Karpas-422 (cell line): ENCODE measurements at places on chromosomes 7 and 10. TPM values are rescaled to one million over a fixed set of nuclear protein-coding genes. Genes with fewer than 3 reads are reported as not detected.

The PRKG1 gene
- not detected in 2 replicates for total RNA-seq

The IFIT5 gene
- total RNA-seq, result 0.29 and 0.30 TPM in 2 replicates

The HTR5A gene
- not detected in 2 replicates for total RNA-seq

The ENTPD1 gene
- 0.11 and 0.32 TPM in 2 replicates for total RNA-seq

The RSPH10B gene
- total RNA-seq, result 3.4 TPM in 1 of 2 replicates, not detected in the other

The PLAC9 gene
- not detected in 2 replicates for total RNA-seq

DNA sequence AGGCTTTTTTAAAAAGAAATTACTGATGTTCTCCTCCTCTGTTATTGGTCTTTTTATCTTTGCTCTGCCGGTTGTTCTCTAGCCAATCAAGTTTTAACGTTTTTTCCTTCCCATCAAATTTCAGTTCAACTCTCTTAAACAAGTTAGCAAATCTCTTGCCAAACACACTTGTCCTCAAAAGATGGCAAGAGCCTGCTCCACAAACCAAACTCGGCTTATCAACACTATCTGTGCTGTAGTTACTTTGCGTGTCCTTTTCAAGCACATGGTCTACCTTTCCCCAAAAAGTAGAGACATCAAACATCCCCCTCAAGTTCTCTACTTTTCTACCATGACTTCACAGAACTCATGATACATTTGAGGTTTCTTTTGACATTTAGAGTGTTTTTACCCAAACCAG, 71.3 kb downstream of the OSBPL3 start:
- DNase-seq, result no peak

DNA sequence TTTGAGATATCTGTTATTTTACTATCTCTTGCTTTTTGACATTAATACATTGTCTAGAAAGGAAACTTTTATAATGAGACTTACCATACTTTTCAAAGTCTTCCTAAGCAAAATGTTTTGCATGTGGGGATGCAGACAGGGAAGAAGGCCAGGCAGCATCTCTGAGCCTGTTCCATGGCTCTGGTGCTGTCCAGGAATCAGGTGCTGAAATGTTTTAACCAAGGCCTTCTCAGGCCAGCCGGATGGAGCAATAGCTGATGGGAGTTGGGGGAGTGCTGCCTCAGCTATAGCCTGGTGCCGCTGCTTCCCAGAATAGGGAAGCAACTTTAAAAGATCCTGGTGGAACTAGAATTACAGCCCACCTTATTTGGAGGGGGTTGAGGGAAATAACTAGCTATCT, 38.5 kb downstream of the CRTAC1 start:
- DNase-seq, result no peak

GRCh38 chr10:84340187-84340586, 11.8 kb downstream of the CCSER2 start:
- DNase-seq, result no peak

GRCh38 chr10:108545921-108546320, 1377.4 kb downstream of the XPNPEP1 start:
- DNase-seq, result no peak

GRCh38 chr7:12351843-12352242, 51.8 kb downstream of the VWDE start:
- no peak for DNase-seq

GRCh38 chr7:155293721-155294510, 3.8 kb upstream of the INSIG1 start:
- no peak for DNase-seq

DNA sequence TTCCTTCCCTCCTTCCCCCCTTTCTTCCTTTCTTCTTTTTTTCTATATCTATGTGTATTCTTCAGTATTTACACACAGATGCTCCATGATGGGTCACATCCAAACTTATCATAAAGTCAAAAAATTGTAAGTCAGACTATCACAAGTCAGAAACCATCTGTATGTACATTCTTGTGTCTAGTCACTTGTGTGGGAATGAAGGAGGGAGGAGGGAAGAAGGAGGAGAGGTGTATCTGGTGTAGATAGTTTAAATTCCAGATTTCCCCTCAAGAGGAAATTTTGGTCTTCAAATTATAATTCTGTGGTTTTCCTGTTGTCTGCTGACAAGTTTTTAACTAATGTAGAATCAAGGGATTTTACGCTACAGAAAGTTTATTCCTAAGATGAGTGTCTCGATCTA, 287.2 kb downstream of the ETV1 start:
- no peak for DNase-seq

DNA sequence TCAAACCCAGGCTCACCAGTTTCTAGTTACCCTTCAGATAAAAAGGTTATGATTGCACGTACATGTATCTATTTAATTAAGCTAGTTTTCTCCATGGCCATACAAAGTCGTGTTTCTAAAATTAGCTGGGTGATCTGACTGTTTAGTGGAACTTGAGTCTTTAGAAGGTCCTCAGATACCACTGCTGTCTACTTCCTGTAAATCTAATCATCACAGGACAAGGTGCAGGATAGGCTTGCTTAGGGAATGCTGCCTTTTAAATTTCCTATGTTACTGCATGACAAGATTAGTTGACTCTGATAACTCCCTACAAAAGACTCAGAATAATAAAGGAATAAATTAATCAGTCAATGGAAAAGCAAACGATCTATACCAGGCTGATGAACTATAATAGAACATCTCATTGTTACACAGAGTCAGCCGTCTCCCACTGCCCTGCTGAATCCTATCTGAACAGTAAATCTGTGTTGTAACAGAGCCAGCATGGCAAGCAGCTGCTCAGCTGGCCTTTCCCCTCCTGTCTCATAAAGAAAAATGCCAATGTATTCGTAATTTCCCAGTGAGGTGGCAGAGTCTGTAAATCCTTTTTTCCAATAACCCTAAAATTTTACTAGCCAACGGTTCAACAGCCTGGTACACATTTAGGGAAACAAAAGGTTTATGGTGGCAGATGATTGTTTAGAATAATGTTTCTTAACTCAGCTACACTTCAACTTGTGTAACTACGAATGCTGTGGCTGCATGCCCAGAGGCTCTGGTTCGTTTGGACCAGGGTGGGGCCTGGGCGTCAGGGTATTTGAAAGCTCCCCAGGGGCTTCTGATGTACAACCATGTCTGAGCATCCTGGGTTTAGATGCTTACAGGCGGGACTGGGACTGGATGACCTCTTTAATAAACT, 318.0 kb downstream of the PAXIP1 start:
- DNase-seq, result no peak

DNA sequence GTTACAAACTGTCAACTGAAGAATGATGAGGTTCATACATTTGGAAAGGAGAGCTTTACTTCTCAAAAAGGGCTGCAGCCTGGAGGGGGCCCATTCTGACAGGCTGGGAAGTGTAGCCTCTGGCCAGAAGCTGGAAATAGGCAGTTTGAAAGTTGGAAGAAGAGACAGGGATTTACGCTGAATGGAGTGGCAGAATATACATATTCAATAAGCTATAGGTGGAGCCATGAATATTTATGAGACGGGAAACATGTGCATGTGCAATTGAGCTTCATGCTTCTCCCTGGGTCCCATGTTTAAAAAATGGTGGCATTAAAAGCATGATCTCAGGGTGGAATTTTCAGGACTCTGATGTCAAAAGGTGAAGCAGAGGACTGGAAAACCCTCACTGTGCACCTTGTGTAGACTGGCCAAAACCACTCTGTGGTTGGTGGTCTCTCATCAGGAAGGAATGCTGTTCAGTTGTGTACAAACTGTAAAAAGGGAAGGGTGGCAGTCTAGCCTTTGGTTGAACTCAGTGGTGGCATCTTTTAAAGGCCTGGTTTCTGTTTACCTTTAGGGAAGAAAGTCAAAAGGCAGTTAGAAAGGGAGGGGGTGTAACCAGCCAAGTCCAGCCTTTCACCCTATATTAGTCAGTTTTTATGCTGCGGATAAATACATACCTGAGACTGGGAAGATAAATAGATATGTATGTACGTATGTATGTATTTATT, 7.2 kb upstream of the ACTR3B start:
- no peak for DNase-seq
